ENCODE measurements at places on chromosomes 11 and 22. TPM values are rescaled to one million over a fixed set of nuclear protein-coding genes. Genes with fewer than 3 reads are reported as not detected.

GSTT2B gene
- 11.1 TPM for polyA plus RNA-seq

NLRP14 gene
- polyA plus RNA-seq, result 0.08 TPM

DGAT2 gene
- 21.1 TPM for polyA plus RNA-seq

KDM4E gene
- not detected for polyA plus RNA-seq

DNA sequence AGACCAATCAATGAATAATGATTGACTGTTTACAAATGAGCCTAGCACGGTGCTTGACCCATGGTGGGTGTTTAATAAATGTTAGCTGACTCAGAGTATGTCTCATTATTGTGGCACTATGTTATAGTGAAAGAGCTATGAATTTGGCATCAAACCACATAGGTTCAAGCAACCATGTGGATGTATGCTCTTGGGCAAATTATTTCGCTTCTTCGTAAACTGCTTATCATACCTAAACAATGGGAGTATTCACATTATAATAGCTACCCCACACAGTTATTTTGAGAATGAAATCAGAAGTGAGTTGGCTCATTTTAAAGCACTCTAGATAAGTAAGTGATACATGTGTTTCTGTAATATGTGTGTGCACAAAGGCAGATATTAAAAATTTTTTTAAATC, 118.7 kb upstream of the HSD17B12 start:
- no peak overlapping the region for H3K4me3 ChIP-seq
- DNase-seq, result no peak
- H3K4me1 ChIP-seq, result peaks cover 10% of the 10 kb centered on the region
- H3K27me3 ChIP-seq, result no peaks in the 10 kb centered on the region

- no peak for DNase-seq
- H3K36me3 ChIP-seq, result no peaks in the 10 kb centered on the region
- no peaks in the 10 kb centered on the region for H3K4me1 ChIP-seq
- no peaks in the 10 kb centered on the region for H3K27me3 ChIP-seq
Observed at GRCh38 chr22:24002851-24003250, 2.4 kb downstream of the GSTT4 start.

DNA sequence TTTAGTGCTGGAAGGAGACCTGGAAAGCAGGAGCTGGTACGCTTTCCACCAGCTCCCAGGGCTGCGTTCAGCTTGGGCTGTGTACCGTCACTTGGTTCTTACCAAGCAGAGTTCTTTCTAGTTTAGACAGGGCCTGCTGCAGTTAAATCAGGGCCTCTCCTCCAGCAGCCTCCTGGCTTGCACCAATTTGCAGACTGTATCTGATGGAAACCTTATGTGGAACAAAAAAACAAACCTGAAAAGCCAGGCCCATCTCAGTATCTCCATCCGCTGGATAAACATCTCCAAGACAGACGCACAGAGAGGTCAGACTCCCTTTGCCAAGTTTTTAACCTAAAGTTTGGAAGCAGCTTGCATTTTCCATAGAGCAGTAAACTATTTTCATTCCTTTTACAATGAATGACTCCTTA, 288.6 kb upstream of the SORL1-AS1 start:
- no peaks in the 10 kb centered on the region for H3K27me3 ChIP-seq
- peak overlapping the region; percentile 12 for H3K4me3 ChIP-seq
- peak overlapping the region; percentile 86 for H3K27ac ChIP-seq
- DNase-seq, result peak; percentile 33
- H3K36me3 ChIP-seq, result no peaks in the 10 kb centered on the region

Measured in ovary (tissue), 10 donors.